ENCODE measurements at places on chromosomes 6 and 20. TPM values are rescaled to one million over a fixed set of nuclear protein-coding genes. Genes with fewer than 3 reads are reported as not detected.
A peak's percentile ranks its signal among the peaks of the same experiment; 100 is the strongest.

- DNase-seq: peak; percentile 99
Measured at GRCh38 chr20:40506537-40506939, 182.5 kb downstream of the MAFB start.

The SNAI1 gene
- total RNA-seq: 0.66 TPM

- no peak for DNase-seq
Measured at GRCh38 chr6:152272486-152272885, 364.7 kb downstream of the SYNE1 start.

DNA sequence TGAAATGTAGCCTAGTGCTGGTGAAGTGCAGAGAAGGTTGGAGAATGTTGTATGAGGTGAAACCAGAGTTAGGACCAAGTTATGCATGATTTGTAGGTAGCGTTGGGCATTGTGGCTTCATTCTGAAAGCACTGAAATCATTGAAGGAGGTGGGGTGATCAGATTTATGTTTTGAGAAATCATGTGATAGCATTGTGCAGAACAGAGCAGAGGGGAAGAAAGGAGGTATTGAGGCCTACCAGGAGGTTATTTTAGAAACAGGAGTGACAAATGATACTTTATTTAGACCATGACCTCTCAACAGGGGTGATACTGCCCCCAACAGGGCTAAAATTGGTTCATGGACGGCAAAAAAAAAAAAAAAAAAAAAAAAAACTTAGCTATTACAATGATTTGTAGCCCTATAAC, 15.6 kb upstream of the HMGN3 start:
- no peak for DNase-seq

DNA sequence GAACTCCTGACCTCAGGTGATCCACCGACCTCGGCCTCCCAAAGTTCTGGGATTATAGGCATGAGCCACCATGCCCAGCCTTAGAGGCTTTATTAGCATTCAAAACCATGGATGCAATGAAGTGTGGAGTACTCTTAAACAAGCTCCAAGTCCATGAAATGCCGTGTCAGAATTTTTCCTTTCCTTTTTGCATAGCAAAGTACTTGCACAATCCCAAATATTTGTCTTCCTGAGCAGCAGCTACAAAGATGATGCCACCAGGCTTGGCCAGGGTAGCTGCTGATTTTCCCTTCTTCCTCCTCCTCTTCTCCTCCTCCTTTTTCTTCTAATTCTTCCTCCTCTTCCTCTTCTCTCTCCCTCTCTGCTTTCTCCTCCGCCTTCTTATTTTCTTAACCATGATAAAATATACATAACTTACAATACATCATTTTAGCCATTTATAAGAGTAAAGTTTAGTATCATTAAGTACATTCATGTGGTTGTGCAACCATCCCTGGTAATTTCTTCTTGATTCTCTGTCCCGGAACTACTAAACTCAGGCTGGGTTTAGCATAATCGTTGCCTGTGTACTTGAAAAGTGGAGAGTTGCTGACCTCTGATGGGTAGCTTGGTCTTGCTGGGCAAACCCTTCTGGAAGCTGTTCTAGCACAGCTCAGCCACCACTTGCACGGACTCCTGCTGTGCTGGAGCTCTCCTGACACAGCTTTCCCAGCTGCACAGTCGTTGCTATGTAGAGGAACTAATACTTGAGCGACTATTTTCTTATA, 20.3 kb downstream of the MUCL3 start:
- peak; percentile 25 for DNase-seq

DNA sequence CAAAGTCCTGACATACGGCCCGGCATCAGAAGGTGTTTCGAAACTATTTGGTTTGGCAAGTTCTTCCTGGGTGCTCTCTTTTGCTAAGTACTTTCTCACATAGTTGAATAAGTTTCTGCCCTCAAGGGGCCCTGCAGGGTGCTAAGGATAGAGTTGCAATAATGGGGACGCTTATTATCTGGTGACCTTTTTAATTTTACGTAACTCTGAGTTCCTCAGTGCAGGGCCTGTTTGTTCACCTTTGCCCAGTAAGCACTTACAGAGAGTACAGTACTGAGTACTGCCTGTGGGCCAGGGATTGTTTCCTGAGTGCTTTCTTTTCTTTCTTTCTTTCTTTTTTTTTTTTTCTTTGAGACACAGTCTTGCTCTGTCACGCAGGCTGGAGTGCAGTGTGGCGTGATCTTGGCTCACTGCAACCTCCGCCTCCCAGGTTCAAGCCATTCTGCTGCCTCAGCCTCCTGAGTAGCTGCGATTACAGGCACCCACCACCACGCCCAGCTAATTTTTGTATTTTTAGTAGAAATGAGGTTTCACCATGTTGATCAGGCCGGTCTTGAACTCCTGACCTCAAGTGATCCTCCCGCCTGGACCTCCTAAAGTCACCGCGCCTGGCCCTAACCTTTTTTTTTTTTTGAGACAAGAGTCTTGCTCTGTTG, 4.5 kb upstream of the PXMP4 start:
- DNase-seq: no peak

DNA sequence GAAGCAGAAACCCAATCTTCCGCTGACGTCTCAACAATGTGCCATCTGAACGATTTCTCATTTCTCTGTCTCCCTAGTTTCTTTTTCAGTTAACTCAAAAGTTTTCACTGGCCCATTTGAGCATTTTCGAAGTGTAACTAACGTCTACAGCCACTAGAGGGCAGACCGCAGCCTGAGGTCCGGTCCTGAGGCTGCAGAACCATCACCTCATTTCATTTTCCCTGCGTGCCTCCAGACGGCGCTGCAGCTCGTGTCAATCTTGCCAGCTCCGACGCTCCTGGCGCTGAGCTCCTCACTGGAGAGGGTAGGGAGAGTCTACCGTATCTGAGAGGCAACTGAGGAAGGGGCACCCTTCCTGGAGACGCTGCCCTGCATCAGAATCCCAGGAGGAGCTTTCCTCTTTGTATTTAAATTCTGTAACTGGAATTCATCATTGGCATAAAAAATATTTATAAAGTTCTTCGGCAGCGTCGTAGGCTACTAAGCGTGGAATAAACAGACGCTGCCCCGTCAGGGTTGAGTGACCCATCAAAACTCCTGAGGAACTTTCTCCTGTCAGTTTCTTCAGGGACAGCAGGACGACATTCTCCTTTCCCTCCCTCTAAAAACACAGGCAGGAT, 28.5 kb upstream of the DTNBP1 start:
- peak; percentile 75 for DNase-seq

DNA sequence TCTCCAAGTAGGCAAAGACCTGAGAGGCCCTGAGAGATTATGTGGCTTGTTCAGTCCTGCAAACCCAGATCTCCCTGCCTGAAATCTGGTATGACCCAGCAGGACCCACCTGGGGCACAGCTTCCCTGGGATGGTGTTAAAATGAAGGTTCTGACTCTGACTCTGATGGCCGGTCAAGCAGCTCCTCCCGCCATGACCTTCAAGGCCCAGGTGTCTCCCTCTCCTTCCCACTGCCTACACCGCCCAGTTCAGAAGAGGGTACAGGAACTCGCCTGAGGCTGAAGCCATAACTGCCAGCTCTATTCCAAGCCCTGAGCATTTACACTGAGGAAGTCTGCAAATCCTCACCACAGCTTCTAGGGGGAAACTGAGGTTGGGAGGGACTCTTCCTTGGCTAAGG, 5.9 kb upstream of the CST7 start:
- DNase-seq: no peak

The ZNF451 gene
- 74.6 TPM for total RNA-seq

- DNase-seq: no peak
Measured at GRCh38 chr6:116389357-116389756, 18.6 kb downstream of the DSE start.

The FOXF2 gene
- 29.3 TPM for total RNA-seq

The ABHD16B gene
- total RNA-seq: not detected

DNA sequence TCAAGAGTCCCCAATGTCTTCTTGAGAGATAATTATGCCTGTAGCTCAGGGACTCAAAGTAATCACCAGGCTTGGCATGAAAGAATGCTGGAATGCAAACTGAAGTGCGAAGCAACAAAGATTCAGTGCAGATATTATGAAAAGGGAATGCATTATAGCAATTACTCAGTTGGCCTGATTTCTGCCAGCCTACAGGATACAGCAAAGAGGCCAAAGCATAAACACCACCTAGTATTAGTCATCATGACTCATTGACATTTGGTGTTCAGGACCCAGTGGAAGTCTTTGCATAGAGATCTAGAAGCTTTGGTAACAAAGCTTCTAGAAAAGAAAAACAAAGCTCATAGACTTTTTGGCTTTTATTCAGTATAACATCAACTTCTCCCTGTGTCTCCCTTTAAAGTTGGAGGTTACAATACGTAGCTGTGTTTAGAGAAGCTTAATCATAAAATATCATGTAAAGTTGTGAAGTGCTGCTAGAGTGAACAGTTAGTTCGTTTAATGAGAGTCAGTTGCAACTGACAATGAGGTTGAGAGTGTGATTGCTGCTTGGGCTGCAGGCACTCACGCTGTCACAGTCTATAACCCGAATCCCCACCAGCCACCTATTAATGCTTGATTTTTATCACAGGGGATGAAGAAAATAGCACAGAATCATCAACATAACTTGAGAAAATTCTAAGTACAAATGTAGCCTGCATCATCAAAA, 932.7 kb downstream of the TFAP2A start:
- peak; percentile 92 for DNase-seq

DNA sequence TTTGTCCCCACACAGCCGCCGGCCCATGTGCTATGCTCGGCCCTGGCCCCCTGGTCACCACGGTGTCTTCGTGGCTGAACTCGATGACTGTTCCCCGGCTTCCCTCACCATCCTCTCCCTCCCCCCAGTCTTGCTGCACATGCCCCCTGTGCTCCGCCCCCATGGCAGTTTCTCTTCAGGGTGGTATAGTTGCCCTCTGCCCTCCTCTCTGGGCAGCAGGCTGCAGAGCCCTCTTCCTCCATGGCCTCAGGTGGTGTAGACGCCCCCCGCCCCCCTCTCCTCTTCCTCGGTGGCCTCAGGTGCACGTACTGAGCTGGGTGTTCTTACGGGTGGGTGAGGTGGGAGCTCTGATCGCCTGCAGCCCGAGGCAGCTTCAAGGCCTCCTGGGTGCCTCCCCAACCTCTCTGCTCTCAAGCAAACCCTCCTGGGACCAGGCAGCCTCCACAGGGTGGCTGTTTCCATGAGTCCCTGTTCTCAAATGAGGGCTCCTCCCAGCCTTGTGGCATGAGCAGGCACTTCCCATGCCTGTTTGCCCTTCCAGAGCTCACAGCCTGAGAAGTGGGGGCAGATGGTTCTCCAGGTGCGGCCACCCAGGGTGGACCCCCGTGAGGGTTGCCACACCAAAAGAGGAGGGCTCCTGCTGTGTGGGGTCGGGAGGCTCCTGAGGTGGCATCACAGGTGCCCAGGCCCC, 24.8 kb downstream of the COL20A1 start:
- no peak for DNase-seq

The HLA-DQA2 gene
- not detected for total RNA-seq

- DNase-seq: no peak
Measured at GRCh38 chr20:4299773-4300172, 284.4 kb upstream of the RNF24 start.

GRCh38 chr6:160810238-160810637, 108.2 kb downstream of the PLG start:
- no peak for DNase-seq

- DNase-seq: peak; percentile 8
Measured at GRCh38 chr20:21702553-21703470, 2.7 kb upstream of the PAX1 start.

The SNAP25 gene
- total RNA-seq: 4.5 TPM

The DNAJC5 gene
- 35.7 TPM for total RNA-seq

- no peak for DNase-seq
Measured at GRCh38 chr6:81741689-81742088, 10.8 kb downstream of the TENT5A start.

DNA sequence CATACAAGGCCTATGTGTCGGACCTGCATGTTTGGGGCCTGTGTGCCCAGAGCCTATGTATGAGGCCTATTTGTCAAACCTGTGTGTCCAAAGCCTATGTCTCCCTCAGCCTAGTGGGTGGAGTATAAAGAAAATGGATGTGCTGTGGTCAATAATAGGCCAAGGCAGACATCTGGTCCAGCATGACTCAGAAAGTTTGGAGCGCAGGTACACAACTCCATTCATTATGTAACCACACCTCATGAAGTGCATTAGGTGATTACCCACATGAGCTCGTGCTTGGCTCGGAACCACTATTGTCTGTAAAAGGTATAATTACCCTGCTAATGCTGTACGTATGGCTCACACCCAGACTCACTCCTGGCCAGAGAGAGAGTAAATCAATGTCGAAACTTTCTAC, 302.4 kb upstream of the POU3F2 start:
- DNase-seq: no peak

The USP49 gene
- total RNA-seq: 1.8 TPM

- peak; percentile 77 for DNase-seq
Measured at GRCh38 chr20:51760905-51761546, 7.2 kb downstream of the ATP9A start.

The PSMA7 gene
- total RNA-seq: 274 TPM

DNA sequence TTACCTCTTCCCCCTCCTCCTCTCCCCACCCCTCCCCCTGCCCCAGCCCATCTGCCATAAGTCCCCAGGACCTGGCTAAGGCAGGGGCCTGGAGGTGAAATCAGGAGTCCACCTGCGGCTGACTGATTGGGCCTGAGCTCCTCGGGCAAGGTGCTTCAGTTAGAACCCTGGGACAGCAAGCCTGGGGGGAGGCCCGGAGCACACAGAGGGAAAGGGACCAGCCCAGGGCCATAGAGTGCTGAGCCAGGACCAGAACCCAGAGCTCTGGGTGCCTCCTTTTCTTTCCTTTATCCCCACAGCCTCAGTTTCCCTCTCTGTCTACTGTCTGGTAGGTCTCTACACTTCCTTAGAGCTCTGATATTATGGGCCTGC, 35.7 kb upstream of the VEGFA start:
- DNase-seq: no peak

The HDGFL1 gene
- total RNA-seq: not detected

- no peak for DNase-seq
Measured at GRCh38 chr6:166194914-166195859, 27.5 kb upstream of the TBXT start.

GRCh38 chr20:4791121-4791520, 69.4 kb downstream of the PRND start:
- DNase-seq: no peak

GRCh38 chr6:2396846-2397630, 151.6 kb upstream of the GMDS start:
- DNase-seq: peak; percentile 78

The ISM1 gene
- total RNA-seq: 0.26 TPM

The ABRACL gene
- total RNA-seq: 19.7 TPM

The FAM162B gene
- total RNA-seq: 13.1 TPM

DNA sequence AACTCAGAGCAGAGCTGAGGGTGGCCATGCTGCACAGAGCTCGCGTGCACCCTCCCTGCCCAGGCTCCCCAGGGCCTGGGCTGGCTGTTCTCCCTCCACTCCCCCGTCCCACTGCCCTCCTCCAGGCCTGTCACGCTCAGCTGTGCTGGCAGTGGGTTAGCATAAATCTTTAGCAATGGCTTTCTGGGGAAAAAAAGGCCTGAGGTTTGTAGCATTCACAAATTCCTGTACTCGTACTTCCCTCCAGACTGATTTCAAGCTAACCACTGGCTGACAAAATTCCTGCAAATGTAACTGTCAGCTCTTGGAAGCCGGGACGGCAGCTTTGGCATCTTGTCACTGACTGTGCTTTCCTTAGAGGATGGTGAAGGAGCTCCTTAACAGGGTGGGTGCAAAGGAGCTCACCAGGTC, 22.3 kb upstream of the SMOC2 start:
- DNase-seq: no peak

The MYL9 gene
- 25.4 TPM for total RNA-seq

GRCh38 chr6:135722190-135722589, 129.3 kb upstream of the PDE7B start:
- DNase-seq: peak; percentile 35

The HMGCLL1 gene
- 0.51 TPM for total RNA-seq

GRCh38 chr20:2349801-2350200, 30.9 kb upstream of the TGM6 start:
- DNase-seq: no peak

All from fibroblast of lung (primary cell).